ENCODE measurements at places on chromosomes 5 and 9.

GRCh38 chr9:14089051-14089803, 224.7 kb downstream of the NFIB start:
- DNase-seq: no peak

GRCh38 chr5:73274881-73275663, 102.1 kb downstream of the TMEM174 start:
- DNase-seq: no peak

GRCh38 chr5:36772276-36773140, 104.1 kb upstream of the NIPBL start:
- DNase-seq: no peak

- DNase-seq: no peak
Observed at GRCh38 chr5:180323941-180324600, 29.1 kb downstream of the GFPT2 start.

DNA sequence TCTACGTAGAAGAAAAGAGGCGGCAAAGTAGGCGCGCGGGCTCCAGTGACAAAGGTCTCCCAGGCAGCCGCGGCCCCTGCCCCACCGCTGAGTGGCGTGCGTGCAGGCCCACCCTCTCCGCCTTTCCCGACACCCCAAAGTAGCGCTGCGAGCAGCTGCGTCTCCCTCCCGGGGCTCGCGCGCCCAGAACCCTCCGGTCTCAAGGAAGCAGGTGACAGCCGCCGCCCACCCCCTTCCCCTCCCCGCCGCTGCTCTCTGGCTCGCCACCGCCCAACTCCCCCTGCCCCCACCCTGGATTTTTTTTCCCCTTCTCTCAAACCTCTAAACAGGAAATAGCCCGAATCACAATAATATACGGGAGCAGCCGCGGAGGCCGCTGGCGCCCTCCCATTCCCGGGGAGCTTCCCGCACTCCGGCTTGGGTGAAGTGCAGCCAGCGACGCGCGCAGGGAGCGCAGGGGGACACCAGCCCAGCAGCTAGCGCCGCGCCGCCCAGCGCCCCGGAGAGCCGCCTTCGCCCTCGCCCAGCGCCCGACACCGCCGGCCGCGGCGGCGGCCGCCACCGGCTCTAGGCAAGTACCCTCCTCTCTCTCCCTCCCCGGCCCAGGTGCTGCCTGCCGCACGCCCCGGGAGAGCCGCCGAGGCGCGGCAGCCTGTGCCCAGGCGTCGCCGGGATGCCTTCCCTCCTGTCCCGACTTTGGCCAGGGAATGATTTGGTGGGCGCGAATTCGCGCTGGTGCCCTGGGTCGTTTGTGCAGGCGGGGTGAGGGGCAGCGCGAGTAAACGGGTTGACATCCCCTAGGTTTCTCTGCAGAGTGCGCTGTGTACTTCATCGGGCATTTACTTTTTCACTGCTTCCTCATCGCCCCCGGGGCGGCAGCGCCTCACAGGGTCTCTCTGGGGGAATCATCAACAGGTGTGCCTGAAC, 52.7 kb upstream of the TJP2 start:
- no peak for DNase-seq

- no peak for DNase-seq
Observed at GRCh38 chr9:131033269-131034224, 24.6 kb downstream of the LAMC3 start.

DNA sequence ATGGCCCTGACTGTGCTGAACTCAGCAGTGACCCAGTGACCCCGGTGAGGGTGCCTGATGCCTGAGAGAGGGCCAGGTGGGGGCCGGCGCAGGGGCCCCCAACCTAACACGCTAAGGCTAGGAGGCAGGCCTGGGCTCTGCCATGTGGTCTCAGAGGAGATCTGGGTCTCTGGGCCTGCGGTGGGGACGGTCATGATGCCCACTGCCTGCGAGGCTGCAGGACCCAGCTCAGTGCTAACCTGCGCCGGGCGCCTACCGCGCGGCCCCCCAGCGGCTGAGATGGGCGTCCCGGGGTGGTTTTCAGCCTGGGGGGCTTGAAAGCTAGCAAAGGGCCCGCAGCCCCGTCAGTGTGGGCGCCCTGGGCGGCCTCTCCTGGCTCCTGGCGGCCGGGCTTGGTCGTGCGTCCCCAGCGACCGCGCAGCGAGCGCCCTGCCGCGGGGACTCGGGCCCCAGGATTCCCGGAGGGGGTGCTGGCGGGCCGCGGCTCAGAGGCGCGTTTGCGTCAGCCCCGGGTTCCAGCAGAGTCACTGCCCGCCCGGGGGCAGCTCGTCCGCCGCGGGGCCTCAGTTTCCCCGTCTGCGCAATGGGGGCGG, 2.5 kb downstream of the EGFL7 start:
- DNase-seq: no peak

GRCh38 chr5:95725937-95726810, 5.0 kb upstream of the RHOBTB3 start:
- DNase-seq: no peak
